SJCRH30 (cell line): ENCODE measurements at places on chromosomes 2 and 18. TPM values are rescaled to one million over a fixed set of nuclear protein-coding genes. Genes with fewer than 3 reads are reported as not detected.

DNA sequence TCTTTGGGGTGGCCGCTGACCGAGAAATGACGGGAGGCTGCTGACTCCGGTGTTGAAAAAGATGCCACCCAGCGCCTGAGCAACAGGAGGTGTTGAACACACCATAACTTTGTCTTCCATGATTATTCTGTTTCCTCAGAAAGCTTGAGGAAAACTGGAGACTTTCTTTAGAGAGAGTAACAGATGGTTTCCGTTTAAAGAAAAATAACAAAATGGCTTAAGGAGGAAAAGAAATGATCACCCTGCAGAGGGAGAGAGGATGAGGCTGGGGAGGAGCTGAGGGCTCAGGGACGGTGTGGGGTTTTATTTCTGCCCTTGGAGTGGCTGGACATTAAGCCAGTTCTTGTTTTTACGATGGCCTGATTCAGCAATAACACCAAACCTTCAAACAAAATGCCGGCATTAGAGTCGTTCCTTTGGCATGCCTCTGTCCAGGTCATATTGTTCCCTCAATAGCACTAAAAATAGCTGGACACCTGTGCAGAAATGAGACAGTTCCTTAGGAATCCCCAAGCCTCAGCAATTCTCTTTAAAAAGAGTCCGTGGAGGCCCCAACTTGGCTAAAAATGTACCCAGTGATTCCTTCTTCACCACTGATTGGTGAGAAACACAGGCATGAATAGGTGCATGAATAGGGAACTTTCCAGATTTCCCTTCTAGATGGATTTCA is 182.4 kb downstream of the ALPK2 start:
- H3K27me3 ChIP-seq, result no peaks in the 10 kb centered on the region
- H3K4me1 ChIP-seq, result no peaks in the 10 kb centered on the region
- H3K4me3 ChIP-seq, result no peak overlapping the region
- no peaks in the 10 kb centered on the region for H3K36me3 ChIP-seq

DNA sequence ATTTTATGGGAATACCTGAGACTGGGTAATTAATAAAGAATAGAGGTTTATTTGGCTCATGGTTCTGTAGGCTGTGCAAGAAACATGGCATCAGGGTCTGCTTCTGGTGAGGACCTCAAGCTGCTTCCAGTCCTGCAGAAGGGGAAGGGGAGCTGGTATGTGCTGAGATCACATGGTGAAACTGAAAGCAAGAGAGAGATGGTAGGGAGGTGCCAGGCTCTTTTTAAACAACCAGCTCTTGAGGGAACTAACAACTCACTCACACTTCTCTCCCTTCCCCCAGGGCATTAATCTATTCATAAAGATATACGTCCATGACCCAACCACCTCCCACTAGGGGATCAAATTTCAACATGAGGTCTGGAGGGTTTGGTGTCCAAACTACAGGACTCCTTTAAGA is 40.1 kb downstream of the AGPS start:
- H3K4me3 ChIP-seq, result no peak overlapping the region
- no peaks in the 10 kb centered on the region for H3K27me3 ChIP-seq
- no peak for DNase-seq
- H3K36me3 ChIP-seq, result peaks cover 42% of the 10 kb centered on the region
- H3K27ac ChIP-seq, result no peak overlapping the region

DNA sequence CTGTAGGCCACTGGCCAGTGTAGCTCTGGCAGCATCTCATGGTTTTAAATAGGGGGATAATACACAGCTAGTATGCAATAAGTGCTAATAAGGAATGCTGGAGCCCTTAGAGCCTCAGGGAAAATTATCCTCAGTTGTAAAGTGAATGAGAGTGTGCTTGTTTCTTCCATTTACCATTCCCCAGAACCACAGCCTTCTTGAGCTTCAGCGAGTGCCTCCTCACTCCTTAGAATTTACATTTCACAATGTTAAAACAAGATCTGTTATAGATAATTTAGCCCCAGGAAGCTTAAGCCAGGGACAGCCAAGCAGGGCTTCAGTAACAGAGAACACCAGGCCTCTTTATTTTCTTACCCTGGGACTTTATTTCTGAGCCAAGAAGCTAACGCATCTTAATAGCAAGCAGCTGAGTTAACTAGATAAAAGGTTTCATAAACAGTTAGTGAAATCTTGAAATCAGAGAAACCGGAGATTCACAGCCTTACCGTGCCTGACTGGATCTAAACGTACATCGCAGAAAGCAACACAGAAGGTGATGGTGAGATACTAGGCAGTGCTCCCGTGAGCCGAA is 535.2 kb downstream of the TDRD15 start:
- no peaks in the 10 kb centered on the region for H3K36me3 ChIP-seq

GRCh38 chr2:28393114-28393836 is 617 bp downstream of the FOSL2 start:
- no peaks in the 10 kb centered on the region for H3K36me3 ChIP-seq
- H3K4me3 ChIP-seq, result peak overlapping the region; percentile 75
- H3K4me1 ChIP-seq, result peaks cover 21% of the 10 kb centered on the region
- peak overlapping the region; percentile 87 for H3K27ac ChIP-seq
- DNase-seq, result peak; percentile 82

DNA sequence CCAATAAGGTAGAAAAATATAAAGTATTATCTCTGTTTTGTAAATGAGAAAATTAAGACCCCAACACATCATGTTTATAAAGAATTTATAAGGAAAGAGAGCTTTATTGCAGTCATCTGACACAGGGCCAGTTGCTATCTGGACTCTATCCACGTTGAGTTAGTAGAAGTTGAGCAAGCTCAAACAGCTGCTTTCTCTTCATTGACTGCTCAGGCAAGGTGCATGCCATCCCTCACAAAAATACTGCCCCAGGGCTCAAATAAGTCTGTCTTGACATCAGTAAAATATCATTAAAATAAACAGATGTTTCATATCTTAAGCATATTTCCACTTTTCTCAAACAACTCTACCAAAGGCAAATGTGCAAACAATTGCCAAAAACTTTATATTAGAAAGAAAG is 14.8 kb downstream of the COL5A2 start:
- peaks cover 40% of the 10 kb centered on the region for H3K4me1 ChIP-seq
- no peaks in the 10 kb centered on the region for H3K27me3 ChIP-seq
- peak; percentile 96 for DNase-seq
- H3K4me3 ChIP-seq, result no peak overlapping the region
- peak overlapping the region; percentile 65 for H3K27ac ChIP-seq

DNA sequence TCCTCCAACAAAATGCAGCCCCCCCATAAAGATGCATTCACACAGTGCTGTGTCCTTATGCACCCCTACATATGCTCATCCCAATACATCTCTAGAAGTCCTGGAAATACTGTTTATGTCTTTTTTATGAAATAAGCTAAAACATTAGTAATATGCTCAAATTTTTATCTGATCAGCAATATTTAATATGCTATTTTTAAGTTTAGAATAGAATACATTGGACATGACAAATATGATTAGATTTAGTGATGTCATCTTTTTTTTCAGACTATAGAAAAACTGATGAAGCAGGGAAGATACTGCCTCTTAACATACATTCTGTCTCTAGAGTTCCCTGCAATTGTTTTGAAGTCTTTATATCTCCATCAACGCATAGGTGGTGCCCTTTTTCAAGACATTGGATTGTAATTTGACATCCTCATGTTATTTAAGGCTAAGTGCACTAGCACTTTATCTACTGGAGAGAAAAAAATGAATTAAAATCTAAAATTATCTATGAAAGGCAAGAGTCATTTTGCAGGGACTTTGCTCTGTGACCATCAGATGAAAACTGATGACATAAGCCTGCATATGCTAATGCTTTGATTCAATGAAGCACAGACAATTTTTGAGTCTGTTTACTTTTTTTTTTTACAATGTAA is 395.3 kb downstream of the LPIN1 start:
- H3K36me3 ChIP-seq, result no peaks in the 10 kb centered on the region
- H3K4me3 ChIP-seq, result no peak overlapping the region
- H3K27ac ChIP-seq, result no peak overlapping the region
- no peak for DNase-seq
- no peaks in the 10 kb centered on the region for H3K27me3 ChIP-seq

- H3K27ac ChIP-seq, result no peak overlapping the region
- H3K36me3 ChIP-seq, result no peaks in the 10 kb centered on the region
- no peak overlapping the region for H3K4me3 ChIP-seq
- peaks cover 19% of the 10 kb centered on the region for H3K4me1 ChIP-seq
- DNase-seq, result no peak
These were observed 13.9 kb downstream of the NOSTRIN start for GRCh38 chr2:168816369-168816768.

- H3K27me3 ChIP-seq, result no peaks in the 10 kb centered on the region
- DNase-seq, result no peak
- peaks cover 26% of the 10 kb centered on the region for H3K36me3 ChIP-seq
- no peaks in the 10 kb centered on the region for H3K4me1 ChIP-seq
- no peak overlapping the region for H3K27ac ChIP-seq
- no peak overlapping the region for H3K4me3 ChIP-seq
These were observed 98.4 kb downstream of the UXS1 start for GRCh38 chr2:106095478-106096298.

GRCh38 chr18:45415614-45416013 is 199.7 kb upstream of the SLC14A2 start:
- H3K36me3 ChIP-seq, result no peaks in the 10 kb centered on the region
- no peaks in the 10 kb centered on the region for H3K4me1 ChIP-seq
- H3K27ac ChIP-seq, result no peak overlapping the region

- H3K4me3 ChIP-seq, result no peak overlapping the region
- no peaks in the 10 kb centered on the region for H3K27me3 ChIP-seq
- DNase-seq, result no peak
- no peaks in the 10 kb centered on the region for H3K4me1 ChIP-seq
These were observed 63.4 kb downstream of the MYO5B start for GRCh38 chr18:50131591-50131990.

GRCh38 chr2:65605058-65605742 is 172.8 kb upstream of the SPRED2 start:
- H3K27me3 ChIP-seq, result peaks cover 16% of the 10 kb centered on the region
- DNase-seq, result no peak
- H3K27ac ChIP-seq, result no peak overlapping the region
- H3K4me3 ChIP-seq, result no peak overlapping the region

DNA sequence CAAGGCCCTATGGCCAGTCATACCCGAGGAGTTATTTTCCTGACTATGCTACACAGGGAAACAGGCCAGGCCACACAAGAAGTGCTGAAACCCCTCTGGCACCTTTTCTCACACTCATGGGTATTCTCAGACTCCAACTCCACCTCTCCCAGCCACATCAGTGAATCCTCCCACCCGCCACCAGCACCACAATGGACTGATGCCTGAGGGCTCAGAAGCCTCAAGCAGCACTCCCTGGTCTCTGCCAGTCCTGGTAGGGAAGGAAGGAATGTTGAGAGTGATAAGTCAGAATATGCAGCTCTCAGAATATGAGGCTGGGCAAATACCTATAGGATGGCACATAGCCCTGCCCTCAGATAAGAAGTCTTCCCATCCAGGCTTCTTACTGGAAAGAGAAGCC is 391.1 kb downstream of the ALK start:
- H3K4me3 ChIP-seq, result no peak overlapping the region
- H3K27me3 ChIP-seq, result no peaks in the 10 kb centered on the region
- H3K27ac ChIP-seq, result no peak overlapping the region
- DNase-seq, result peak; percentile 35
- peaks cover 30% of the 10 kb centered on the region for H3K4me1 ChIP-seq
- peaks cover 15% of the 10 kb centered on the region for H3K36me3 ChIP-seq

DNA sequence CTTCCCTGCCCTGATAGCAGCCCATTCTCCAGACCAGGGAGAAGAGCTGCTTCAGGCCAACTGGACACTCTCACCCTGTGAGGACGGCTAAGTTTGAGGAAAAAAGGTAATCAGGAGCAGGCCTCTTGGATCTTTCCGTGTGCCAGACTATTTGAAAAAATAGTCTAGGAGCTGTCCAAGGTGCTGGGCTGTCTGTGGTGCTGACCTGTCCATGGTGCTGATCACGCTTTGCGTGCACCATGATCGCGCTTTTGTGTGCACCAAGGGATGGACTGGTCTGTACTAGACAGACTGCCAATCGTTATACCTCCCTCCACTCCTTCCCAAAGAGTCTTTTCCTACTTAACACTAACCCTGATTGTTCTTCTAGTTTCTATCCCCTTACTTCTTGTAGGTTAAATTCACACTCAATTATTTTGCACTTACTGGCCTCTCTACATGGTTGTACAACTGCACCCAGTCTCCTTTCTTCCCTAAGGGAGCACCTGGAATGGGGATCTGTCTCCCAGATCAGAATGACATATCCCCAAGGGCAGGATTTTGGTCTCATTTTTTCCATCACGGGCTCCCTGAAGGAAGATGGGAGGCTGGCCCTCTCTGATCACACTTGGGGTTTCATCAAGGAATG is 295.4 kb downstream of the CELF4 start:
- no peaks in the 10 kb centered on the region for H3K27me3 ChIP-seq
- H3K4me1 ChIP-seq, result no peaks in the 10 kb centered on the region
- DNase-seq, result peak; percentile 30
- no peak overlapping the region for H3K27ac ChIP-seq
- no peaks in the 10 kb centered on the region for H3K36me3 ChIP-seq
- H3K4me3 ChIP-seq, result no peak overlapping the region

DNA sequence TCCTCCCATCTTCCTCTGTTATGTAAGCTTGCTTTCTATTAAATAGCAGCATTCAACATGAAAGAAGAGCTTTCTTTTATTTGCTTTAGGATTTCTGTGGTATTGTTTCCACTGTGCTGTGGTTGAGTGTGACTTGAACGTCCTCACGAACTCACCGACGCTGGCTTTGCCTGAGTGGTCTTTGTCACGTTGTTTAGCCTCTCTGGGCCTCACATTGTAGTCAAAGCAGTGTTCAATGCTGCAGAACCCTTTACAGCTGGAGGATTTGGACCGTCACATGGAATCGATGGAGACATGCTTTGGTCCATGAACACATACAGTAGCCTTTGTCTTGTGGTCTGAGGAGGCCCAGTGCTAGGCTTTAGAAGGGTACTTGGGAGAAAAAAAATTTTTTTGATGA is 66.3 kb downstream of the TANC1 start:
- DNase-seq, result no peak
- H3K4me3 ChIP-seq, result no peak overlapping the region
- no peaks in the 10 kb centered on the region for H3K27me3 ChIP-seq
- peaks cover 21% of the 10 kb centered on the region for H3K4me1 ChIP-seq
- H3K27ac ChIP-seq, result no peak overlapping the region

DNA sequence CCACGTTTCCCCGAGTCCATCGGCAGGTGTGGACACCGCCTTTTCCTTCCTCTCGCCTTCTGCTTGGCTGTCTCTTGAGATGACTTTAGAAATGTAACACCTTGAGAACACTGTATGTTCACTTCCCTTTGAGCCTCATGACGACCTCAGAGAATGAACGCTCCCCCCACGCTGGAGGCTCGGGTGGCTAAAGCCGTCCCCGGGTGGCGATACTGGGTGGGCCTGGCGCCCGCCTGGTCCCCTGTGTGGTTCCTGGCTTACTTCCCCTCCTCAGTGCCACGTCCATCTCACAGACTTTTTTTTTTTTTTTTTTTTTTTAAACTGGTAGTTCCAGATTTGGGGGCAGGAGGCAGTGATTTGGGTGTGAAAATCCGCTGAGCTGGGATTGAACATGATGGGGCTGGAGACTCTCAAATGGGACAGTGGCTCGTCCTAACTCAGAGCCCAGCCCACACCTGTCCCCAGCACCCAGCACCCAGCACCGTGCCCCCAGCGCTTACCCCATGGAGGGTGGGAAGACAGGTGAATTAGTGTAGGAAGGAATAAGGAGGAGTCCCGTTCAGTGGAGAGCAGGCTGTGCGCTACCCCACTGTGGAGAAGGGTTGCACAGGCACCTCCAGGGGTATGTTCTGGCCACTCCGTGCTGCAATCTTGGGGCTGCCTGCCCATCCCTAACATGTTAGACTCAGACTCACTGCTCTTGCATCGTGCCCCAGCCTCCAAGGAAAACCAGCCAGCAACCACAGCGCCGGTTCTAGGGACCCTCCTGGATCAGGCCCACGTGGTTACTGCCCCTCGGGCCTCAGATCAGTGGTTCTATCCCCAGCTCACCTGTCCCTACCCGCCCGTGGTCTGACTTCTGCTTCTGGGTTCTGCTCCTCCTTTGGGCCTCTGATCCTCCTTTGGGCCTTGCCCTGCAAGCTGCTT is 174.0 kb downstream of the ASB1 start:
- no peak overlapping the region for H3K4me3 ChIP-seq
- peaks cover 9% of the 10 kb centered on the region for H3K27me3 ChIP-seq
- no peak overlapping the region for H3K27ac ChIP-seq
- no peak for DNase-seq

The AOX1 gene
- 0.23 and 0.57 TPM in 2 replicates for total RNA-seq

The AGXT gene
- 1.3 and 1.7 TPM in 2 replicates for total RNA-seq
